ENCODE measurements at places on chromosomes 7 and 10. TPM values are rescaled to one million over a fixed set of nuclear protein-coding genes. Genes with fewer than 3 reads are reported as not detected.

- DNase-seq: no peak
These were observed 1158.9 kb upstream of the CELF2 start for GRCh38 chr10:9858816-9859215.

DNA sequence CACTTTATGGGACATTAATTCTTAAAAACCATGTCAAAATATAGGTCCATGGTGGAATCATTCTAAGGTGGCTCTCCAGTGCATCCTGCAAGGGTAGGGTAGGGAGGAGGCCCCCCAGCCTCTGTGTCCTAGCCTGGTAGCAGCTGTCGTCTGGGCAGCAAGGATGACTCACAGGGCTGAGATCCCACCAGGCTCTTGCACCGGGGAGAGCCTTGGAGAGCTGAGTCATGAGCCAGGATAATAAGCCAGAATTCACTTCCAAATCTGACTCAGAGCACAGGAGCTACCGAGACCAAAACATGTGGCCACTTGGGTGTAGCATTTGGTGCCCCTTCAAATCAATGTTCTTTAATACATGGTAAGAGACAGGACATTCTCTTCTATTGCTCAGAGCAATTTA lies 298.5 kb downstream of the NEBL start:
- DNase-seq: peak; percentile 86

GRCh38 chr10:19638896-19639233 lies 177.4 kb upstream of the PLXDC2 start:
- DNase-seq: no peak

- DNase-seq: no peak
These were observed 10.2 kb downstream of the LMTK2 start for GRCh38 chr7:98116656-98117461.

The HMX3 gene
- total RNA-seq: not detected
